ENCODE measurements at places on chromosomes 4 and X. TPM values are rescaled to one million over a fixed set of nuclear protein-coding genes. Genes with fewer than 3 reads are reported as not detected.

DNA sequence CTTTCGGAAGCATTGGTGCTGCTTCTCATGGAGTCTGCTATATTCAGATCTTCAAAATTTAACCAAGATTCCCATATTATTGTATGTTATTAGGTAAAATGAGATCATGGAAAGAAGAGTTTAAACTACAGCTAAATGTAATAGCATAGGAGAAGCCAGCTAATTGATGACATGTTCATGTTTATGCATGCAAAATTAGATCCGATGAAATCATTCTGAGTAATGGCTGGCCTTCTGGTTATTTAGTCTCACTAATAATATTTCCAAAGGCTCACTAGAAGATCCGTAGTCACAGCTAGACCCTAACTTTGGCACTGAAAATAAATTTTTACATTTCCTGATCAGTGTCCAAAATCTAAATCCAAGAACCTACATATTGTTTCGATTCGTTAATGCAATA lies 19.8 kb upstream of the PHKA2 start:
- no peak for DNase-seq

Gene MAP7D2
- total RNA-seq = 0.90 TPM

- no peak for DNase-seq
Measured at GRCh38 chr4:138252551-138252950, 10.4 kb upstream of the SLC7A11 start.

GRCh38 chrX:103464072-103464773 lies 55.1 kb downstream of the RAB40A start:
- DNase-seq = peak; percentile 67

DNA sequence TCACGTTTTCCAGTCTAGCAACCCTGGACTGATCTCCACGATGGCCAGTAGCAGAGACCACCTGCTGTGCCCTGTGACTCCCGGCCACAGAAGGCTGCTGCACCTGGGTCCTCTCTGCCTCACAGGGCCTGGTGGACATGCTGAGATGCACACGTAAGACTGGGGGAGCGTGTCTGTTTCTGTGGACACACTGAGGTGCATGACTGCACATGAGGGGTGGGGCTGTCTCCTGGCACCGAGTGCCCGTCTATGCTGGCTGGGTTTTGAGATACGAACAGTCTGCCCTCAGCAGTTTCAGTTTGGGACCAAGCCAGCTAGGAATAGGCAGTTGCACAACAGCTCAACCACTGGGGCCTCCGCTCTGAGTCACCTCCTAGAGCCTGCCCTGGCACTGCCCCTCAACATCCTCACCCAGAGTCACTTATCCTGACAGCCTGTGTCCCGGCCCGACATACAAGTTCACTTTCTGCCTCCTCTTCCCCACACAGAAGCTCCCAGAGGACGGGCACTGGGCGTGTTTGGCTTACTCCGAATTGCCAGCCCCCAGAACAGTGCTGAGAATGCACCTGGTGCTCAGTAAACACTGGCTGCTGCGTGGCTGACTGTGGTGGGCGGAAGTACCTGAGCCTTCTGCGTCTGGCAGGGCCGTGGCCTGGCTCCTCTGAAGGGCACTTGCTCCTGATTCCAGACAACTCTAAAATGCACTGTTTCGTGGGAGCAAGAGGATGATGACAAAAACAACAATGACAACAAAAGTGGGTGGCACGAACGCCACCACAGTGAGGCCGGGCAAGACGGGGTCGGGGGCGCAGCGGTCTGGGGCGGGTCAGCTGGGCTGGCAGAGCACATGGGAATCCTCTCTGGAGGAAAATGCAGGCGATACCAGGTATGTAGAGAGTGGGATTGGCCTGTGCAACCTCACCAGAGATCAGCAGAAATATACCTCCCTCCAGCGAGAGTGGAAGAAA lies 30.9 kb downstream of the RNF212 start:
- no peak for DNase-seq

DNA sequence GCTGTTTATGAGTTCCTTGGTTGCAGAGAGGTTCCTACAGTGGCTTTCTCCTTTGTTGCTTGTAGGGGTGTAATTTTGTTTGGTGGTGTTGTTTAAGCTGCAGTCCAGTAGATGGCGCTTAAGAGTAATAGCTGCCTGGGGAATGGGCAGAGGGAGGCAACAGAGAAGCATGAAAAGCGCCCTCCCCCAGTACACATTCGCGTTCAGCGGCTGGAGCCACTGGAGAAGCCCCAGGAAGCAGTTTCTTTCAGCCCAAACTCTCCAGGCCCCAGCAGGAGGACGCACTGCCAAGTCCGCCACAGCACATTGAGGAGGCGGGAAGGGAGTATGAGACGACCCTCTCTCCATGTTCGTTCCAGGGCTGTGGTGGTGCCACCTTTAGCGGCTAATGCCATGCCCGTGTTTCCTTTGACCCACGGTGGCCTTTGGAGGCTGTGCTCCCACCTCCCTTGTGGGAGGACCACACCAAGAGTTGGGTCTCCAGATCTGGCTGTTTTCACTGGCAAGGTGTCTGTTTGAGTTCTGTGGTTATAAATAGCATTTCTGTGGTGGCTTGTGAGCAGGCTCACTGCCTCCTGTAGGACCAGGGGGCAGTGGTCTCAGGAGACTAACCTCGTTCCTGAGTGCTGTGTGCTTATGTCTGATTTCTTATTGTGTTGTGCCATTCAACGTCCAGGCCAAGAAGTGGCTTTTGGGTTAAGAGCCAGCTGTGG lies 252.3 kb downstream of the ARHGAP10 start:
- peak; percentile 88 for DNase-seq

DNA sequence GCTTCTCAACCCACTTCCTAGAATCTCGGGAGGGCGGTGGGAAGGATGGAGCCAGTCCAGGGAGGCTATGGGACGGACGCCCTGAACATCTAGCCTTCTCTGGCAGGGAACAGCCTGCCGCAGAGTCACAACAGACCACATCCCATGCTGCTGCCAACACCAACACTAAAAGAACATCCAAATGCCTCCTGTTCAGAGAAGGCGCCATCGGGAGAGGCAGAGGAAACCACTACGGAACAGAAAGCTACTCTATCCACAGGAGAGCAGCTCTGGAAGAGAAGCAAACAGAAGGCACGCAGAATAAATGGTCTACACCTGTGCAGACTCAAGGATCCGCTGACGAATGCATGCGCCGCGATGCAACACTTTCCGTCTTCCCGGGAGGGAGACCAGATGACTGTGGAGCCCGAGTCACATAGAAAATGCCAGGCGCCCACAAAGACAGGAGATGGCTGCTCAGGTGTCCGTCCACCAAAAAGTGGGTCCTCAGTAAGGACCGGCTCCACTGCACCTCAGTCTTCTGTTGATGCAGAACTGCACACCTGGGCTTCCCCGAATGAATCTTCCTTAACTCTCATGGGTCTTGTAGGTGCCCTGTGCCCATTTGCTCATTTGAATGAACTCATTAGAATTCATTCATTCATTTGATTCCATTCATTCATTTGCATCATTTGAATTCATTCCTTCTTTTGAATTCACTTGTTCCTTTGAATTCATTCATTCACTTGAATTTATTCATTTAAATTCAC lies 217.5 kb downstream of the DHRSX start:
- no peak for DNase-seq

All from GM23338 (cell line).